Smooth muscle cell of the pulmonary artery (primary cell): ENCODE measurements at places on chromosomes 7 and 10. TPM values are rescaled to one million over a fixed set of nuclear protein-coding genes. Genes with fewer than 3 reads are reported as not detected.

GNAT3 gene
- not detected in 2 replicates for total RNA-seq

PARD3 gene
- total RNA-seq: 51.8 and 54.5 TPM in 2 replicates

CDHR1 gene
- total RNA-seq: under 0.01 and 0.20 TPM in 2 replicates

MPP7 gene
- 0.92 and 1.6 TPM in 2 replicates for total RNA-seq

GPR15LG gene
- not detected in 2 replicates for total RNA-seq

PLAC9 gene
- 8.0 and 18.2 TPM in 2 replicates for total RNA-seq

IGFBP3 gene
- 1,159 and 1,274 TPM in 2 replicates for total RNA-seq

SPDYE2 gene
- not detected in 2 replicates for total RNA-seq
